ENCODE measurements at places on chromosomes 13 and 19.

DNA sequence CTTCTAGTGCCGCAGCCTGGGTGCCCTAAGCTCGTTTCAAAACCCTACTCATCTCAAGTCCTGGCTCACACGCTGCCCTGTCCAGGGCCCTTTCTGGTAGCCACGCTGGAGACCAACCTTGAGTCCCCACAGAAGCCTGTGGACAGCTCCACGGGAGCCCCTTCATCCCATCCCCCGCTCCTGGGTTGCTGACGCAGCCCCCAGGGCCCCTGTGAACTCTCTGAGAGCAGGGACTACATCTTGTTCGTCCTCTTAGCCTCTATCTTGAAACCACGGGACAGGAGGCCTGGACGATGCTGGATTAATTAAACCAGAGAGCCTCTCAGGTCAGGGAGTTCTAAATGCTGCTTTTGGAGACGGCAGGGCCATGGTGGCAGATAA, 7.4 kb downstream of the MLLT1 start:
- no peak for DNase-seq

DNA sequence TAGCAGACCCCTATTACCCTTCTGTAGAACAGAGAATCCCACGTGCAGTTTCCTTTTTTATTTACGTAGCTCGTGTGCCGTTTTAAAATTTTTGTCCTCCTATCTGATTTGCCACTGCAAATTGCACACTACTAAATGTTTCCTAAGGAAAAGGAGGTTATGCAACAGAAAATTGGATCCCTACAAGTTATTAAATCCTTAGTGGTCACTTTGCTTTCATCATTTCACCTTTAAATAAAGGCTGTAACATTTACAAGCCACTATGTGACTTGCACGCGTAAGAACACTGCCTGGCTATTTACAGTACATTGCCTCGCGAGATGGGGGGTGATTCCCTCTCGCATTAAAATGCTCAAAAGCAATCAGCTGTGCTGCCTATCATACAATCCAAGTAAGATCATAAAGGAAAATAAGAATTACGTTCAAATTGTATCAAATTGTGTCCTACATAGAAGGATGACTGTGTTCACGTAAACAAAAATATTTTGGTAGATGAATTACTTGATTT, 525.6 kb downstream of the SUCLA2 start:
- no peak for DNase-seq

- no peak for DNase-seq
Observed at GRCh38 chr13:73306688-73307087, 247.9 kb downstream of the KLF5 start.

- peak; percentile 66 for DNase-seq
Observed at GRCh38 chr19:3270902-3271301, 46.4 kb downstream of the CELF5 start.

GRCh38 chr13:69720278-69720983, 387.2 kb upstream of the ATXN8OS start:
- DNase-seq = no peak

DNA sequence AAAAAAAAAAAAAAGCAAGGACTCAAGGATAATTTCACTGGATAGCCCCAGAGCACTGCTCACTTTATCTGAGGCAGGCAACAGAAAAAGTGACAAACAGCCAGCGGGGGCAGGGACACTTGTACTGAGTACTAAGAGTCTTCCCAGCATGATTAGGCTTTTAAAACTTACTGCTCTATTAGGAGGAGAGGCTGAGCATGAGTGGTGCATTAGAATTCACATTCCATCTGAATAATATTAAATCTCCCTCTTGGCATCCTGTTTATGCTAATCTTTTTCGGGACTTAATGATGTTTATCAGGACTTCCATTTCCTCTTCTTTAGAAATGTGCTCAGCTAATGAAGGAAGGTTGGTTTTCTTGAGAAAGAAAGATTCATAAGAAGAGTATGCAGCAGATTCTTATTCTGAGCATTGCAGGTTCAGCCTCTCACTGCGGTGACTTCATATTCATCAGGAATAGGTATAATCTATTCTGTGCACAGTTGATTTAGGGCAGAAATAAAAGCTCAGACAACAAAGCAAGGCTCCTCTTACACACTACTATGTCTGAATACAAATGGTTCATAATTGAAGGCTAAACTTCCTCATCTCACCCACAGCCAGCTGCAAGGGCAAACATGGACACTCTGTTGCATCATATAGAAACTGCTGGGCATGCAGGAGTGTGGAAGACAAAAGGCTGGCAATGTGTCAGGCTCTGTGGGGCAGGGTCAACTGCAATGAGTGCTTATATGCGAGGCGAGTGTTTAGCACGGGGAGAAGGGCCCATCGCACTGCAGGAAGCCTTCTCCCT, 107.0 kb downstream of the KL start:
- DNase-seq = no peak

DNA sequence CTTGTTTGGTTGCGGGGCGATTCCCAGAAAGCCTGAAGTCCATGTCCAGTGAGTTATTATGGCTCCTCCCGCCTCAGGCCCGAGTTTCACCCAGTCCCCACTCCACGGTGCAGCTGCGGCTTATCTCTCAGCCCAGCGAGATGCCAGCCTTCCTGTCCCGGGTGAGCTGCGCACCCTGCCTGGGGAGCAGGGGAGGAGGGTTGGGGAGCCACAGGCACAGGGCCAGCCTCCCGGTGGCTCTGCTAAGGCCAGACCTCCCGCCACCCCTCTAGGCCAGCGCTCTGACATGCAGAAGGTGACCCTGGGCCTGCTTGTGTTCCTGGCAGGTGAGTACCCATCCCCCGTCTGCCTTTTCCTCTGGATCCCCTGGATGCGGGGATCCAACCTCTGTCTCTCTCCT, 3.5 kb downstream of the FXYD3 start:
- DNase-seq = no peak

DNA sequence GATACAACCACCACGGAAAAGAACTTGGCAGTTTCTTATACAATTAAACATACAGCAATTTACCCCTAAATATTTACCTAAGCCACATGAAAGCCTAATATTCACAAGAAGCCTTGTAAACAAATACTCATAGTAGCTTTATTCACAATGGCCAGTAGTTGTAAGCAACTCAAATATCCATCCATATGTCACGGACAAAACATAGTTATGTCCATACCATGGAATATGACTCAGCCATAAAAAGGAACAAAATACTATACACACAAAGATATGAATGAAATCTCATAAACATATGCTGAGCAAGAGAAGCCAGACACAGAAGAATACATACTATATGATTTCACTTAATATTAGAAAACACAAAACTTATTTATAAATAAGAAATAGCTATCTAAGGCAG, 12.9 kb downstream of the PSPC1 start:
- DNase-seq = no peak

- peak; percentile 59 for DNase-seq
Observed at GRCh38 chr19:10817291-10818038, 18.5 kb downstream of the TMED1 start.

GRCh38 chr19:5287066-5287465, 53.5 kb downstream of the PTPRS start:
- no peak for DNase-seq

GRCh38 chr19:4174213-4174894, 8.0 kb downstream of the SIRT6 start:
- no peak for DNase-seq

GRCh38 chr13:36839281-36839680, 20.3 kb downstream of the RFXAP start:
- DNase-seq = no peak

DNA sequence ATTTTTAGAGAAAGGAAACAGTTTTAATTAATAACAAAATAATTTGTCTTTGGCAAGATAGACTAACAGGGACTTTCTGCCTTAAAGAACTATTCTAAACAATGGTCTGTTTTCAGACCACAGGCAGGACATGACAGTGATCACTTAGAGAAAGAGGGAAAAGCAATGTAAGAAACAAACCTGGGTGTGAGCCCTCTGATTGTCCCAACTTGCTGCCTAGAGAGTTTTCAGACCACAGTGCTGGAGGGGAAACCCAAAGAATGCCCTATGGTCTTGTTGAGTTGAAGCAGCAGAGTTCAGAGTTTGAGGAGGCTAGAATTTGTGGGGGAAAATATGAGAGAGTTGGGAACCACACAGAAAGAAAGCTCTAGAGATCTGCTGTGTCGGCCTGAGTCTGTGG, 38.1 kb downstream of the DGKH start:
- no peak for DNase-seq

DNA sequence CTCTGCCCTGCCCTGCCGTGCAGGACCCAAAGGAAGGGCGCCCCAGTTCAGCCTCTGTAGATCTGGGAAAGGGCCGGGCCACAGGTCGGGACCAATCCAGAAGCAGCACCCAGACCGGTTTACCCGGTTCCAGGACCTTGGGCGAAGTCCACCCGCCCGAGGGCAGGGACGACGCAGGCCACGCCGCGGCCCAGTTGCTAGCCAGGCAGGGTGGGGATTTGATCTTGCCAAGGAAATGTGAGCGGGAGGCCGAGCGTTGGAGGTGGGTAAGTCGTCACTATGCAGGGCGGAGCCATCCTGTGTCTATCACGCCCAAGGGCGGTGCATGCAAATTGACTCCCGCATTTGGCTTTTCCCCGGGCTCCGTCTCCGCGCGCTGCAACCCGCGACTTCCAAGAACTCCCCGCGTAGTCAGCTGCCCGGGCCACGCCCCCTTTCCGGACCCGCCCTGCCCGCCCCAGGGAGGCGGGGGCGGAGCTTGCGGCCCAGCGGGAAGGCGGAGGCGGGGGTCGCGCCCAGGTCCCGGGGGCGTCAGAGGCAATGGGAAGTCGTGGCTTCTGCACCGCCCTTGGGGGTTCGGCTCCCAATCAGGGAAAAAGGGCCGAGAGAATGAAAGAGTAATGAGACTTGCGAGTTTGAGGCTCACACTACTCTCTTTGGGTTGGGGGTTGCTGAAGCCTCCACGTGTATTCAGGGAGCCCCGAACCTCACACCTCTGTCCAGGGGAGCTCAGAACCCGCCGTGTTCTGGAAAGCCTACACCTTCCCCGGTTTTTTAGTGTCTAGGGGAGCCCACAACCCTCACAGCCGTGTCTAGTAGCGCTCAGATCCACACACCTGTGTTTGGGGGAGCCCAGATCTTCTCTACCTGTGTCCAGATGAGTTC, 12.8 kb downstream of the IER2 start:
- DNase-seq = peak; percentile 97

DNA sequence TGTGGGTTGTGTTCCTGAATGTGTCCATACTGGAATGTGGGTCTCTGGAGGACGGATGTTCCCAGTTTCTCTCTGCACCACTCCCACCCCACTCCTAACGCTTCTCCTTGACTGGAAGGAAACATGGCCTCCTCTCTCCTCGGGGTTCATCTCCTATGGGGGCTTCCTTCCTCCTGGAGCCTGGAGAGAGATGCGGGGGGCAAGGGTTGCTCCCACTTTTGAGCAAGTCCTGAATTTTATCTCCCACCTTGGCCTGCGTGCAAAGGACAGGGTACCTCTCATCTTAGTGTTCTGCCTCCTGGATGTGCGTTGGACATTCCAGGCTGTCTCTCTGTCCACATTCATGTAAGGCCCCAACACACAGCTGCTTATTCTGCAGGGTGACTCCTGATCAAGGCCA, 52.5 kb upstream of the UQCRFS1 start:
- DNase-seq = no peak

- peak; percentile 36 for DNase-seq
Observed at GRCh38 chr19:38838208-38838985, 6.8 kb upstream of the ECH1 start.

- no peak for DNase-seq
Observed at GRCh38 chr19:45782820-45783785, 813 bp upstream of the DMPK start.

- no peak for DNase-seq
Observed at GRCh38 chr19:23409392-23410048, 14.2 kb upstream of the ZNF91 start.

DNA sequence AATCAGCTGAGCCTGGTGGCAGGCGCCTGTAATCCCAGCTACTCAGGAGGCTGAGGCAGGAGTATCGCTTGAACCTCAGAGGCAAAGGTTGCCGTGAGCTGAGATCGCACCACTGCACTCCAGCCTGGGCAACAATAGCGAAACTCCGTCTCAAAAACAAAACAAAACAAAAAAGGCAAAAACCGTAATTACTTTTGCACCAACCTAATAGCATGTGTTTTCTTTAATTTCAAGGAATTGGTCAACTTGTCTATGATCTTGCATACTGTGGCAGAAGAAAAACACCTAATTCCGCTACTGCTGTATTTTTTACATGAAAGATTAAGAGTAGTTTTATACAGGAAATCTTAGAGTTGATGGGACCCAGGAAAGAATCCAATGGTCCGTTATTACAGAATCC, 241.2 kb downstream of the COL4A1 start:
- DNase-seq = no peak

DNA sequence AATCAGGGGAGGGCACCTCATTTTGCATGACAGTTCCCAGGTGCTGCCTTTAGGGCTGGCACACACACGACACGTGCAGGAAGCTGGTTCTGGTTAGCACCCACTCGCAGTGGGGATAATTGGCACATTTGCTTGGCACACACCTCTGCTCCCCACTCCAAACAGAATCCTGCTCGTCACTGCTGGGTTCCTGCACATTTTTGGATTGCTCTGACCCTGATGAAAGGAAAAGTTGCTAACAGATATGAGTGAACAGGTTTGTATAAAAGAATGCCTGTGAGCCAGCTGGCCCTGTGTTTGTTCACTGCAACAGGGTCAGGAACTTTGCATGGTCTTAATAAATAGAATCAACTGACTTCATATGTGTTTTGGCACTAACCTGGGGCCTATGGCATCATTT, 1500.4 kb downstream of the EFNB2 start:
- no peak for DNase-seq

- no peak for DNase-seq
Observed at GRCh38 chr13:112715715-112716460, 26.1 kb downstream of the ATP11A start.

GRCh38 chr13:27909378-27909777, 10.4 kb upstream of the PDX1 start:
- no peak for DNase-seq

GRCh38 chr13:29573190-29573589, 22.3 kb downstream of the SLC7A1 start:
- no peak for DNase-seq

DNA sequence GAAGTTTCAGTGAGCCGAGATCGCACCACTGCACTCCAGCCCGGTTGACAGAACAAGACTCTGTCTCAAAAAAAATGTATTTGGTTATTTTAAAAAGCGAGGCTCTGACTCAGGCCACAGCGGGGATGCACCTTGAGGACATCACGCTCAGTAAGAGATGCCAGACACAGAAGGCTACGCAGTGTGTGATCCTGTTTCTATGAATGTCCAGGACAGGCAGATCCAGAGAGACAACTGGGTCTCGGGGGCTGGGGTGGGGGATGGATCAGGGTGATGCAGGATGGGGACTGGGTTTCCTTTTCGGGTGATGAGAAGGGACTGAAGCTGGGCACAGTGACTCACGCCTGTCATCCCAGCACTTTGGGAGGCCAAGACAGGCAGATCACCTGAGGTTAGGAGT, 5.4 kb downstream of the MED16 start:
- no peak for DNase-seq

All from BE2C (cell line).